ENCODE measurements at places on chromosomes 5 and 9. TPM values are rescaled to one million over a fixed set of nuclear protein-coding genes. Genes with fewer than 3 reads are reported as not detected.

The LTC4S gene
- total RNA-seq = 7.0 TPM

The C9 gene
- total RNA-seq = not detected

The SHOC1 gene
- total RNA-seq = not detected

The DMRT3 gene
- not detected for total RNA-seq

The NEUROG1 gene
- not detected for total RNA-seq

The CDX1 gene
- total RNA-seq = not detected

The CDHR2 gene
- not detected for total RNA-seq

The RAB14 gene
- 23.7 TPM for total RNA-seq

The SEMA4D gene
- 0.91 TPM for total RNA-seq

The RNF183 gene
- total RNA-seq = not detected

The PCDHGB7 gene
- 23.6 TPM for total RNA-seq

The CAMK4 gene
- total RNA-seq = 7.3 TPM

The TMEM215 gene
- total RNA-seq = not detected

The PCDHGB4 gene
- total RNA-seq = 3.7 TPM

All from epithelial cell of alveolus of lung (primary cell).